ENCODE measurements at places on chromosomes 11 and 22.

GRCh38 chr11:8036002-8036802, 44.8 kb upstream of the TUB start:
- peak; percentile 33 for DNase-seq

DNA sequence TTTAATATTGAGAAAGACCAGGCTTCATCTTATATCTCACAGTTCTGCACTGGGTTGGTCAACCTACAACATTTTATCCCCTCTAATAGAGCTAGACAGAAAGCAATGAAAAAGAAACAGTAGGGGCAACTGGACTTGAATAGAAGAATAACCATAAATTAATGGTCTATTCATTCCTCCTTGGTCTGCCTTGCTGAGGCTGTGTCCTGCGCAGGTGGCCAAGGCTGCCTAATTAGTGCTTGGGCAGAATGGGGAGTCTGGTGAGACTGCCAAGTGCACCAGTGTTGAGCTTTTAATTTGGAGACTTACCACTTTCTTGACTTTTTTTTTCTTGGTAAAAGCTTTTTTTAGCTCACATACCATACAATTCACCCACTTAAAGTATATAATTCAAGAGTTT, 35.0 kb upstream of the SPON1 start:
- DNase-seq = no peak

GRCh38 chr11:1566381-1567051, 5.6 kb downstream of the DUSP8 start:
- no peak for DNase-seq

- no peak for DNase-seq
These were observed 66.0 kb upstream of the PPARA start for GRCh38 chr22:46084376-46084775.

DNA sequence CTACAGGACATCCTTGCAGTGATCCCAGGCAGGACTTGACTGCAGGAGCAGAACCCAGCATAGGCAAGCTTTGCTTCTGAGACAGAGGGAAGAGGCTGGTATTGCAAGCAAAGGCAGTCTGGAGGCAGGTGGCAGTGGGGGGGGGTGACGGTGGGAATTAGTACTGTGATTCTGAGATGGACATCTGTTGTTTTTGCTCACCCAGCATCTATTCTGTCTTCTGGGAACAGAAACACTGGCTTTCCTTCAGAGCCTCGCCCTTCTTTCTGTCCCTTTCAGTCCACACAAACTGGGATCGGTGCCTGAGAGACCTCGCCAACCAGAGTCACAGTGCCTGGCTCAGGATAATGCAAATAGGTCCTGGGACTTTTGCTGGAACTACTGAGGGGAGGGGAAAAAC, 31.2 kb upstream of the RASL10A start:
- no peak for DNase-seq

All from suppressor macrophage treated with lipopolysaccharide for 4 hours (primary cell).